ENCODE measurements at places on chromosomes 5 and 9.

DNA sequence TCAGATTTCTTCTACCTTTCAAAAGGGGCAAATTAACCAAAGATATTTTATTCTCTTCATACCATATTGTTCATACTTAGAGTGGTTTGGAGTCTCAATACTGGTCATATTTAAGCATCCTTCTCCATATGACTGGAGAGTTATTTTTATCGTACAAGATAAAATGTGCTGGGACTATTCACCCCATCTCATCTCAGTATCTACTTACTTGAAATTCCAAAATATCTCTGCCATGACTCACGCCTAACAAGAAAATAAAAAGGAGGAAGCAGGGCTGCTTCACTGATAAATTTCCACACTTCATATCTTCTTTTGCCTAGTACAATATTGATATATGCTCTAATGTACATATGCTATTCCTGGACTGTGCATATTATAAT, 277.9 kb upstream of the CDH9 start:
- DNase-seq, result no peak

DNA sequence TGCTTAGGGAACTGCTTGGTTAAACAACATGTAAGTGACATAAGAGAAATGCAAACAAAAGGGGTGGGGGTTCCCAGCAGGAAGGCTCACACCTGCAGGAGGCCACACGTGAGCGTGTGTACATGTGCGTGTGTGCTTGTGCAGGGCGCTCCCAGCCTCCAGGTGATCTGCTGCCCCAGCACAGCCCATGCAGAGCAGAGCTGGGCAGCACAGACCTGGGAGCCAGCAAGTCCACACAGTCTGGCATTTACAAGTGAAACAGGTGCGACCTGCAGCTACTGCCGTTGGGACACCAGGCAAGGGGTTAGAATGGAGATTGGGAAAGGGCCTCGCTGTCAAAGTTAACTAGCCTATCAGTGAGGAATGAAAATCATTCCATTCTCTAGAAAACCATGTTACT, 41.8 kb downstream of the GRAMD2B start:
- no peak for DNase-seq

DNA sequence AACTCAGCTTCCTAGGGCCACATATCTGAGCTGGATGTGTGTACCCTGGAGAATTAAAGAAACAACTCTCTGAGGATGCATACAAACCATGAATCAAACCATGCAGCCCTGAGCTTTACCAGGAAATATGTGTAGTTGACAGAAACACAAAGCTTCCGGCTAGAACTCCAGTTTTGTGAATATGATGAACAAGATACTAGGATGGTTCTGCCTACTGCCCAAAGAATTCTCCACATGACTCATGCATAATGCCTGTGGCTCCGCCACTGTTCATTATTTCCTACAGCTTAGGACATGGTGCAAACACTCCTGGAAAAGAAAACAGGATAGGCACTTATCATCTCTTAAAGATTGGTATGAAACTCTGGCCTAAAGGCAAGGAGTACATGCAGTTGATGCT, 343.4 kb downstream of the DNAH5 start:
- DNase-seq, result no peak

DNA sequence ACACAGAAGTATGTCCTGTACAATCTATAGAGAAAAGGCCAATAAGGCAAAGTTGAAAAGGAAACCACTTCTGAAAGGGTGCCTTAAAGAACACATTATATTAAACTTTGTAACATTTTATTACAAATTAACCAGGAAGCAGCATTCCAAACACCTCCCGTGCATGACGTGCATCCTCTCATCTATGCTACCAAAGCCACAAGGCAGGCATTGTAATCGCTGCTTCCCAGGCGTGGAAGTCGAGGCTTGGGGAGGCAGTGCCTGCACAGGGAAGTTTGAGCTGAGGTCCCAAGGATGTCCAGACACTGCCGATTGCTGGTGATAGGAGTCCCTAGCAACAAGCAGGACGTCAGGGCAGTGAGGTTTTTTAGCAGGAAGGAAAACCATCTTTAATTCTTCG, 44.3 kb upstream of the BARHL1 start:
- DNase-seq, result no peak

GRCh38 chr5:110734101-110734500, 4.7 kb upstream of the SLC25A46 start:
- no peak for DNase-seq

GRCh38 chr9:83355024-83355444, 183.2 kb downstream of the FRMD3 start:
- DNase-seq, result no peak

DNA sequence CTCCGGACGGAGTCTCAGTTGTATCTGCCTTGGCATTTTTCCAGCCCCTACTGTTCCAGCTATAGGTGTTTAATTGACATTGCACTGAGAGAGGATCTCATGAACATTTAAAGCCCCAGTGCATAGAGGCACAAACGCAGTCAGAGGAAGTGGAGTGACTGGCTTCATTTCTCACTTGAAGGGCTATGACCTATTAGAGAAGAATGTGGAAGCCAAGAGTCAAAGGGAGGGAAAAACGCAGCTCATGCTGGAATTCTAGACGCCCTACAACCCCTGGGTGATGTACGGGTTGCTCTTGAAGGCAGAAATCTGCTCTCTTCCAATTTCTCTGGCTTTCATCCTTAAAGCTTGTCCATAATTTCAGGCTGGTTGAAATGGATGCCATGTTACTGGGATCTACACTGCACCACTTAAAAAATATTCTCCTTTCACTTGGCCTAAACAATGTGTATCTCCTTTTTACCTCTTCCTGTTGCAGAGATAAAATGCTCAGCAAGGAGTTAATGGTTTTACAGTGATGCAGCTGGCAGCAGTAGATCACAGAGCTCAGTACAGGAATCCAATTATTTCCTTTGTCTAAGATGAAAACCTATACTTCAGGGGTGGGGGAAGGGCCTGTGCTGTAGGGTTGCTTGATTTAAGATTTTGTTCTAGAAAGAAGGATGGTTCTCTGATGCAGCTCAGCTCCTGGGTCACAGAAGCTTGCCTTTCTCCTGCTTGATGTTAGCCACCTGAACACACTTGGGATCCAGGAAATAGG, 61.8 kb upstream of the MAMDC2 start:
- DNase-seq, result no peak

DNA sequence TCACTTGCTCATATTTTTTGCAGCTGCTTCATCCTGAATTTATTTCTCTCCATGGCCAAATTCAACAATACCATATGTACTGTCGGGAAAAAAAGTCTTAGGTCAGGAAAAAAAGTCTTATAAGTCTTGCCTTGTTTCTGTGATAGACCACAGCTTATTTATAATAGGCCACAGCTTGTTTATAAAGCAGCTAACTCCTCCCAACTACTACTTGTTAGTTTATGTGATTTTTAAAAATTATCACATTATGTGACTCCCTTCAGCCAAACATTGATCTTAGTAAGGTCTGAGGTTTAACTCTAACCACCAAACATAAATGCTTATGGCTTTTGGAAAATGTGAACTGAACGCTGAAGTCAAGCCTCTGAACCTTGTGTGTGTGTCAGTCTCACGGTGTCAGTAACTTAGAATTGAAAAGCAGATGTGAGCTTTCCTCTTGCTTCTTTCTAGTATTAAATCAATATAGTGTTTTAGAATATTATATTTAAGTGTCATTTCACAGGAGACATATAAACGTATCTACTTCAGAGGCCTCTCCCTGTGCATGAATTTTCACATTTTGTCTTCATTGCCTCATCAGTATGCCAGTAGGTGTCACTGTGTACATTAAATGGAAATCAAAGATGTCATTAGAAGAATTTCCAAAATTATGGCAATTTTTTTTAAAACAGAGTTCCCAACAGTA, 51.3 kb downstream of the SNX24 start:
- DNase-seq, result no peak

GRCh38 chr9:79046401-79046800, 525.4 kb upstream of the TLE4 start:
- DNase-seq, result no peak

DNA sequence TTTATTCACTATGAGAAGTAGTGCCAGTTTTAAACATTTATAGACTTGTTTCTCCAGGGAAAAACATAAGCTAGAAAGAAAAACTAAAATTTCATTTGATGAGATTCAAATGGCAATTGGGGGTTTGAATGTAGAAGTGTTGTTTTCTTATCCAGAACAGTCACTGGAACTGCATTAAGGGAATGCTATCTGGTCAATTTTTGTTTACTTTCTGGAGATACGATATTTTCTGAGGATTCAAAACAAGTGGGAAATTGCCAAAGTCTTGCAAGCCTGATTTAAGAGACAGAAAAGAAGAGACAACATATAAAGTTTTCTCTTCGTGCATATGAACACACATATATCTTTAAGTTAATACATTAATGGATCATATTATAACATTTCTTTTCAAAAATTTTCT, 118.4 kb downstream of the NXNL2 start:
- no peak for DNase-seq

DNA sequence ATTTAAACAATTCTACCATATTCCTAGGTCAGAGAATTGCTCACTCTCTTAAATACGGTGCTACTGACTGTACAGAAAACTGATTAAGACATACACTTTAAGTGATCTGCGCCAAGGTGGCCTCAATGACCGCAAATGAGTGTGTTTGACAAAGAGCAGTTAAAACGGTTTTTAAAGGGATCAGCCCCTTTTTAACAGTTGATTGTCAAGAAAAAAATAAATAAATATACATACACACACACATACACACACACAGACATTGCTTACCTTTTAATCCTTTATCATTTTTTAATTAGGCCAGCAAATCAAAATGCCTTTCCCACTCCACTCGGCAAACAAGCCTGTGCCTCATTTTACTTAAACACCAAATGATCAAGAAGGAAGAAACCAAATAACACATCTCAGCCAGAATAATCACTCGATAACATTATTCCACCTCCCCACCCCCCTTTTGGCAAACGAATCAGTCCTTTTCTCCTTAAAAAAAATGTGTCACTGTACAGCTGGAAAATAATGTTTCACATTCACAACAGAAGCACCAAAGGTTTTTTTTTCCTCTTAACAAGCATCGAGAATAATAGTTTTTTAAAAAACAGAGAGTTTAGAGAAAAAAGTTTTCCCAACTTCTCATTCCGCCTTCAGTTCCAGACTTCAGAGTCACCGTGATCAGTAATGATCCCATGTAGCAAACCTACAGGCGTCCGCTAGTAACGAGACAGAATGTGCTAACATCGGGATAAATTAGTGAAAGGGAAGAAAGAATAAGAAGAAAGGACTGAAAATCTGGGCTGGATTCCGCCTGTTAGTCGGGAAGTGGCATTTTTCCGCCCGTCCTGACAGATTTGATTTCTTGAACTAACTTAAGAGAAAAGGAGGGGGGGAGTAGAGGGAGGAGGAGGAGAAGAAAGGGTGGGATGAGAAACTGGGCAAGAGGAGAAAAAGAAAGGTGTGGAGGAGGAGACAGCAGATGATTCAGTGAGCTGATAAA, at the start of gene ZNF608:
ZNF608 (minus strand) TSS at position 712 of the 988 bp plus-strand sequence. CDS start 1,650 bp downstream, outside the sequence.
- DNase-seq, result no peak

DNA sequence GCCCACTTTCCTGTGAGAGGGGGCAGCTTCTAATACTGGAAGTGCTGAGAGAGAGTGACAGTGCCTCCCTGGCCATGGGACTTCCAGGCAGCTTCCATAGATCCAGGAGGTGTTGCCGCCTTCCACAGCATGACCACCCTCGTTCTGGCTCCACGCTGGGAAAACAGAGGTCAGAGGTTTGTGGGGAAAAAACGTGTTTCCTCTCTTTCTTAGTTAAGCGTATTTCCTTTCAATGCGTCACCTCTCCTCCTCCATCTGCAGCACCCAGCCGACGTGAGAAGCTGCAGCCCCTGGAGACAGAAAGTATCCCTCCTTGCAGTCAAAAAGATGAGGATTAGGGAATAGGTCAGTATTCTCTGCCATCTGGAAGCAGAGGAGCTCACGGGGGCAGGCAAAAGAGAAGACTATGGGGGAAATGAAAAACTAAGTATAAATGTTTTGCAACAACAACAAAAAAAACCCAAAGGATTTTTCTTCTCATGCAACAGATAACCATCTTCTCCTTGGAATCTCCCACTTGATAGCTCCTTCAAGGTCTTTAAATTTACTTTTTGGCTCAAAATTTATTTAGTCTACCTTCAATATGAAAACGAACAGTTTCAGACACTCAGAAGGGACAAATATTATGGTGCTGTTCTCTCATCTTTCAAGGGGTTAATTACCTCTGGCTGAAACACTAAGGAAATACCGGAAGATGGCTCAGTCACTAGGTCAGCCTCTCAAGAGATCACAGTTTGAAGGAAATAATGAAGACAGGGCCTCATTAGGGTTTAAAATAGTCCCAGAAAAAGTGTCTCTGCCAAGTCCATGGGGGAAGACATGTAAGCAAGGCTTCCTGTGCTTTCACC, 38.0 kb downstream of the MTMR12 start:
- DNase-seq, result no peak

- DNase-seq, result no peak
These were observed 181.7 kb downstream of the ADGRV1 start for GRCh38 chr5:90740244-90740799.

Measured in CD4-positive, CD25-positive, alpha-beta regulatory T cell (primary cell).